ENCODE measurements at places on chromosomes 7 and 10.

- DNase-seq: no peak
Observed at GRCh38 chr10:10627414-10627813, 390.3 kb upstream of the CELF2 start.

- DNase-seq: no peak
Observed at GRCh38 chr7:102918845-102919244, 6.0 kb downstream of the LRRC17 start.

DNA sequence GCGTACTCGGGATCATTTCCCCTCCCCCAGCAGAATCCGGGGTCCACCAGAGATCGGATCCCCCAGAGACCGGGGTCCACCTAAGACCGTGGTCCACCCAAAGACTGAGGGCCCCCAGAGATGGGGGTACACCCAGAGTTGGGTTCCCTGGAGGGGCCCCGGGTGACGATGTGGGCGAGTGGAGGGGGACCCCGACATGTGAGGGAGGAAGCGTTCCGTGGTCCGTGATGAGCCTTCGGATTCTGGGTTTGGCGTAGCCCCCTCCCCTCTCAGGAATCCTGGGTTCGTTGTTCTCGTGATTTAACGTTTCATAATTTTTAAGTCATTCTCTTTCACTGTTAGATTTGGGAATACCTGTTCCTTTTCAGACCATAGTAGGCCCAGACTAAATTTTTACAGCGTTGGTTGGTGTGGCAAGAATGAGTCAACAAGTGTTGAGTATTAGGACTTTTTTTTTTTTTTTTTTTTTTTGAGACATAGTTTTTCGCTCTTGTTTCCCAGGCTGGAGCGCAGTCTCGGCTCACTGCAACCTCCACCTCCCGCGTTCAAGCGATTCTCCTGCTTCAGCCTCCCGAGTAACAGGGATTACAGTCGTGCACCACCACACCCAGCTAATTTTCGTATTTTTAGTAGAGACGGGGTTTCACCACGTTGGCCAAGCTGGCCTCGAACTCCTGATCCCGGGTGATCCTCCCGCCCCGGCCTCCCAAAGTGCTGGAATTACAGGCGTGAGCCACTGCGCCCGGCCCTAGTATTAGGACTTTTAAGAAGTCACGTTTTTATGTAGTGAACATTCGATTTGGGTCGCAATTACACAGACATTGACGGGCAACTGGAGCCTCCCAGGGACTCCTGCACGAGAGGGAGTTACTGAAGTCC, 672 bp downstream of the GTPBP4 start:
- DNase-seq: no peak

DNA sequence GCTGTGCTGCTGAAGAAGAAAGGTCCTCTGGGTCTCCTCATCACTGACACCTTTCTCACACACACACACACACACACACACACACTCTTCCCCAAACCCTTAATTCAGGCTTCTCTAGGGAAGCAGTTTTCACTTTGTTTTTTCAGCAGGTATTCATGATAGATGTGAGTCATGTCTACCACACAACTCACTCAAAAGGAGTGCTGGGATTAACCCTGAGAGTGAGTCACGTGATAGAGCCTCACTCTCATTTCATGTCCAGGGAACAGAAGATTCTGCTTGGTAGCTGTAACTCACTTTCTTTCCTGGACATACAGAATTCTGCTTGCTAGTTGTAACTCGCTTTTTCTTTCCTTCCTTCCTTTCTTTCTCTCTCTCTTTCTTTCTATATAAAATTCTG, 45.4 kb downstream of the VIM start:
- no peak for DNase-seq

DNA sequence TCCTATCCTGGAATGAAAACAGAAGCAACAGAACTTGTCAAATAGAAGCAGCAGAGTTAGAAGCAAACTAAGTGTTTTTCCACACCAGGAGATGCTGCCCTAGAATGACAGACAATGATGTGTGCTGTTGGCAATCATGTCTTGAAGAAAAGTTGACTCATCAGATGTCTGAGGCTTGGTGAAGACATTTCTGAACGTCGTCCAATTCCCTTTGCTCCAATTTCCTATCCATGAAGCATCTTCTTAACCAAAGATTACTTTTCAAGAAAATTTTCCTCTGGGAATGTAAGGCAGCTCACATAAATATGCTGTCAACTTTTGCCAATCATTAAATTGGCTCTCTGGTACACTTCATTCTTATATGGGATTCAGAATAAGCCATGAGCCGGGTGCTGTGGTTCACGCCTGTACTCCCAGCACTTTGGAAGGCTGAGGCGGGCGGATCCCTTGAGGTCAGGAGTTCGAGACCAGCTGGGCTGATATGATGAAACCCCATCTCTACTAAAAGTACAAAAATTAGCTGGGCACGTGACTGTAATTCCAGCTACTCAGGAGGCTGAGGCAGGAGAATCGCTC, 34.6 kb downstream of the MALSU1 start:
- peak; percentile 80 for DNase-seq

DNA sequence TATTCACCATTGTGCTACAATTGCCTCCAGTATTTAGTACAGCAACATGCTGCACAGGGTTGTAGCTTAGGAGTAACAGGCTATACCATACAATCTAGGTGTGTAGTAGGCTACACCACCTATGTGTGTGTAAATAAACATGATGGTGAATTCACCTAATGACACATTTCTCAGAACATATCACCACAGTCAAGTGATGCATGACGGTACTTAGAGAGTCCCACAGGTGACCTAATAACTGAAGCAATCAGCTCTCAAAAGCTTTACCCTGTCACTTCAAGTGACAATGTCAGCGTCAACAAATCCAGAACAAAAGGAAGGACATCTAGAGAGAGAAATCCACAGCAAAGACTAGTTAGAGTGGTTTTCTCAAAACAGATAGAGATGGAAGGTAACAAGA, 38.8 kb downstream of the CCNJ start:
- DNase-seq: no peak

Data from Panc1 (cell line).